ENCODE measurements at places on chromosomes 7 and 10.

- no peak for DNase-seq
Measured at GRCh38 chr7:115410434-115410820, 488.5 kb downstream of the MDFIC start.

DNA sequence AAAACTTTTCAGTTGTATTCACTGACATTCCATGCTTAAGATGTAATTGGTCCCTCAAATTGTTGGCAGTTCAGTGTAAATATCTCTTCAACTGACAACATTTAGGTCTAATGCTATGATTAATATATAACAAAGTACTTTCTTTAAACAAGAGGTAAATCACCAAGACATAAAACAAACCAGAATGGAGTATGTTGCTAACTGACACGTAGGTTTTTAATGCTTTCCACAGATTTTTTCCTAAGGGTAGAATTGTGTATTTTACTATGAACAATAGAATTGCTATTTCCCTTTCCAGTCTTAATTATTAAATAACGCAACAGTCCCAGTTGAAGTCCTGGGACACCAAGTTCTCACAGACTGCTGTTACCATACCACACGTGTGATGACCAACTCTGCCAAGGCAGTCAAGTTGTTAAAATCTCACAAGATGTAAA lies 4.1 kb downstream of the JCAD start:
- DNase-seq: no peak

- no peak for DNase-seq
Measured at GRCh38 chr7:78862411-78862900, 591.0 kb downstream of the MAGI2 start.

DNA sequence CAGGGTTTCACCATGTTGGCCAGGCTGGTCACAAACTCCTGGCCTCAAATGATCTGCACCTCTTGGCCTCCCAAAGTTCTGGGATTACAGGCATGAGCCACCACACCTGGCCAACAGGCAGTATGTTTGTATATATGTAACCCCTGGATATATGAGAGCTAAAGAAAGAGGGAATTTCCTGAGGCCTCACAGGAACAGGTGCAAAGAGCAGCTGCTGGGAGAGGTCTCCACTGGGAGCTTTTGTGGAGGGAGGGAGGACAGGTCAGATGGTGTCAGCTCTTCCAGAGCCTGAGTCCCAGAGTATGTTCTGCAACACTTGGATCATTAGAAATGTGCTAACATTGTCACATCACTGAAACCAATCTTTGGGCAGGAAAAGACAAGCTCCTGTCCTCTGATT lies 110.1 kb upstream of the KIF5B start:
- DNase-seq: no peak

DNA sequence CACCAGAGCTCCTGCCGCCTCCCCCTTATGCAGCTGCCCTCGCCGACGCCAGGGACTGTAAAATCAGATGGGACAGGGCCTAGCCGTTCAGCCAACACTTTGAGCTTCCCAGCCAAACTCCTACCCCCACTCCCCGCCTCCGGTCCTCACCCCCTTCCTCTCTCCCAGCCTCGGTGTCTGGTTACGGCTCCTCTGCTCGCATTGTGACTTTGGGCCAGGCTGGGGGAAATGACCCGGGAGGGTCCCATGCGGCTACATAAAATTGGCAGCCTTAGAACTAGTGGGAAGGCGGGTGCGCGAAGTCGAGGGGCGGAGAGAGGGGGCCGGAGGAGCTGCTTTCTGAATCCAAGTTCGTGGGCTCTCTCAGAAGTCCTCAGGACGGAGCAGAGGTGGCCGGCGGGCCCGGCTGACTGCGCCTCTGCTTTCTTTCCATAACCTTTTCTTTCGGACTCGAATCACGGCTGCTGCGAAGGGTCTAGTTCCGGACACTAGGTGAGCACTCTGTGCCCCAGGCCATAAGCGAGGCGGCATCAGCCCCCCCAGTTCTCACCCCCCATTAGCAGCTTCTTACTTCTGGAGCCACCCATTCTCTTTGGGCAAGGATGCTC lies at the start of gene KAZALD1:
KAZALD1 (plus strand) TSS at position 366 of the 608 bp plus-strand sequence. CDS start 604 bp downstream, outside the sequence.
- peak; percentile 96 for DNase-seq

- DNase-seq: no peak
Measured at GRCh38 chr10:123570898-123571515, 95.1 kb upstream of the GPR26 start.
